ENCODE measurements at places on chromosomes 7 and 10.

DNA sequence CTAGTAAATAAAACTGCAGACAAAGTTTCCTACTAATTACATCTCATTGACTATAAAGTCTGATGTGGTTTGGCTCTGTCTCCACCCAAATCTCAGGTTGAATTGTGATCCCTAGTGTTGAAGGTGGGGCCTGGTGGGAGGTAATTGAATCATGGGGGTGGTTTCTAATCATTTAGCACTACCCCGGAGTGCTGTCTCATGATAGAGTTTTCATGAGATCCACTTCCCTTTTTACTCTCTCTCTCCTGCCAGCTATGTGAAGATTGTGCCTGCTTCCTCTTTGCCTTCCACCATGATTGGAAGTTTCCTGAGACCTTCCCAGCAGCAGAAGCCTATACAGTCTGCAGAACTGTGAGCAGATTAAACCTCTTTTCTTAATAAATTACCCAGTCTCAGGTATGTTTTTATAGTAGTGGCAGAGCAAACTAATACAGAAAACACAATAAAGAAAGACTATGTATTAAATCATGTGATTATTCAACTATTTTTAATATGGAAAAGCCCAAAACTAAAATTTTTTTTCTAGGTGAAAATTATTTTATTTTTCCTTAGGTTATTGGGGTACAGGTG lies 232.1 kb downstream of the FZD1 start:
- no peak for DNase-seq
- H3K36me3 ChIP-seq, result no peaks in the 10 kb centered on the region
- H3K27me3 ChIP-seq, result no peaks in the 10 kb centered on the region
- H3K27ac ChIP-seq, result no peak overlapping the region

- H3K36me3 ChIP-seq, result peaks cover 17% of the 10 kb centered on the region
- H3K27me3 ChIP-seq, result no peaks in the 10 kb centered on the region
- H3K4me3 ChIP-seq, result no peak overlapping the region
- H3K4me1 ChIP-seq, result no peaks in the 10 kb centered on the region
- DNase-seq, result no peak
- H3K27ac ChIP-seq, result no peak overlapping the region
Observed at GRCh38 chr10:104306897-104307296, 31.4 kb downstream of the ITPRIP start.

- no peaks in the 10 kb centered on the region for H3K27me3 ChIP-seq
- H3K4me1 ChIP-seq, result no peaks in the 10 kb centered on the region
- DNase-seq, result no peak
- H3K27ac ChIP-seq, result no peak overlapping the region
Observed at GRCh38 chr10:43585981-43586729, 11.7 kb upstream of the ZNF239 start.

DNA sequence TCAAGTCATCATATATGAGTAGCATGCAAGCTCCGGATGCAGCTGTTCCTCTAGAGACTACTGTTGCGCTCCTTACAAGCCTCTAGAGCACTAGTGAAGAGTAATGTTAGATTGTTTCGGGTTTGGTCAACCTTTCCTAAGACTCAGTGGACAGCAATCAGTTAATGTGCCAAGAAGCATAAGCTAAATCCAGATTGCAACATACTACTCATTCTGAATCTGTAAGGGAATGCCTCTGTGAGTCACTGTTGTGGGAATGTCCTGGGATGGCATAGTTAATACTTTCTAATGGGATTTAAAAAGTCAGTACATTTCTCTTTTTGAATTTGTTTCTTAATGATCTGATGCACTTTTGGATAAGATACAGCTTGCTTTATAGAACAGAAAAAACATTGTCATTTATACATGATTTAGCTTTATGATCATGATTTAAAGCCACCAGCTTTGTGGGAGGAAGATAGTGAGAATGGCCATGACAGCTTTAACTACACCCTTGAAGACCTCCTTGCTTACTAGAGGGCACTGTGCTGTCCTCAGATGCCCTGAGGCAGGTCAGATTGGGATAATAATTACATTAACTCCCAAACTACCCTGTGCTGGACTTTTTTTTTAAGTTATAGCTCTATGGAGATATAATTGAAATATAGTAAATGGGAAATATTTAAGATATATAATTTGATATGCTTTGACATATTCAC lies 138.4 kb downstream of the SDK1 start:
- H3K27me3 ChIP-seq, result peaks cover 2% of the 10 kb centered on the region
- no peak for DNase-seq
- no peak overlapping the region for H3K27ac ChIP-seq
- no peaks in the 10 kb centered on the region for H3K36me3 ChIP-seq

DNA sequence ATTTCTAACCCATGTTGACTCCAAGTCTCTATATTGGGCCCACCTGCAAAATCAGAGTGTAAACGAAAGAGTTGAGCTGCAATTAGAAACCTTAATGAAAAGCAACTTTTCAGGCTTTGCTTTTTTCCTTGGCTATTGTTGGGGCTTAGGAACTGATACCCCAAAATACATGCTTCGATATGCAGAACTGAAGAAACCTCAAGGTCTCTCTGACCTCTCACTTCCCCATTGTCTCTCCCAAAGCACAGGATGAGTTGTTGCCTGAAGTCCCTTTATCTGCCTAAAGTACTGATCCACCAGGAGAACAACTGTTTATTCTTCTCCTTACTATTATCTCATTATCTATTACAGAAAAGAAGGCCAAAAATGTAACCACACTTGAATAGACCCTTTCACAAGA lies 666.0 kb upstream of the LRRTM3 start:
- no peaks in the 10 kb centered on the region for H3K27me3 ChIP-seq
- H3K27ac ChIP-seq, result no peak overlapping the region
- no peak overlapping the region for H3K4me3 ChIP-seq
- DNase-seq, result no peak

GRCh38 chr10:44822349-44822748 lies 88.8 kb upstream of the TMEM72 start:
- no peaks in the 10 kb centered on the region for H3K36me3 ChIP-seq
- DNase-seq, result no peak
- no peaks in the 10 kb centered on the region for H3K4me1 ChIP-seq
- H3K4me3 ChIP-seq, result no peak overlapping the region
- H3K27ac ChIP-seq, result no peak overlapping the region
- peaks cover 7% of the 10 kb centered on the region for H3K27me3 ChIP-seq

GRCh38 chr10:89814278-89814677 lies 112.9 kb downstream of the KIF20B start:
- H3K36me3 ChIP-seq, result no peaks in the 10 kb centered on the region
- H3K4me1 ChIP-seq, result no peaks in the 10 kb centered on the region
- no peak for DNase-seq
- H3K27ac ChIP-seq, result no peak overlapping the region

- H3K4me3 ChIP-seq, result no peak overlapping the region
- no peaks in the 10 kb centered on the region for H3K4me1 ChIP-seq
- no peak overlapping the region for H3K27ac ChIP-seq
- DNase-seq, result no peak
Observed at GRCh38 chr10:7551950-7552716, 114.6 kb downstream of the ITIH5 start.

- H3K27me3 ChIP-seq, result no peaks in the 10 kb centered on the region
- H3K4me1 ChIP-seq, result no peaks in the 10 kb centered on the region
- no peak overlapping the region for H3K27ac ChIP-seq
- H3K4me3 ChIP-seq, result no peak overlapping the region
- DNase-seq, result no peak
- H3K36me3 ChIP-seq, result no peaks in the 10 kb centered on the region
Observed at GRCh38 chr10:125081931-125082330, 78.4 kb downstream of the CTBP2 start.

GRCh38 chr10:69475433-69475830 lies 24.2 kb downstream of the TSPAN15 start:
- no peak for DNase-seq
- no peaks in the 10 kb centered on the region for H3K4me1 ChIP-seq
